ENCODE measurements at places on chromosomes 6 and 20.

DNA sequence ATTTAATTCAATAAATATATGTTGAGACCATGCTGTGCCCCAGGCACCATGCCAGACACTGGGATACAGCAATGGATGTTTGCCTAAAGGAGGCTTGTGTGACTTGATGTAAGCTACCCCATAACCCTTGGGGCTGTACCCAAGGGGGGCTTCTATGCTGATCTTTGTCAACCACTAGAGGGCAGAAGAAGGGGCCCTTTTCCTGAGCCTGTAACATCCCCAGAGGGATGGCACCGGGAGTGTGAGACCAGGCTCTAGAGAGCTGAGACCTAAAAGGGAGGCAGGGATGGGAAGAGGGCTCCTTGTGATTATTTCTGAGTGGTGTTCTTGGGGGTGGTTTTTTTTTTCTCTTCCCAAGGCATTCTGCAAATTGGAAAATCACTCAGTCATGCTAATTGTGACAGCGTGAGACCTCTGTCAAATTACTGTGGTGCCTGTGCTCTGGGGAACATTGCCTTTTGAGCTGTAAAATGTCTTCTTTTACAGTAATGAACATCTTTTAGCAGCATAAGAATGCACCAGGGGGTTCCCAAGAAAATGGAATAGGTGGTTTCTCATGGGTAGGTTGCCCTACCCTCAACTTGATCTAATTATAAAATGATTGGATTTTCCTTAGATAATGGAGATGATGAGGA is 138.7 kb upstream of the SLC24A3 start:
- no peak for DNase-seq

GRCh38 chr6:119002069-119002468 is 67.1 kb upstream of the MCM9 start:
- DNase-seq = no peak

DNA sequence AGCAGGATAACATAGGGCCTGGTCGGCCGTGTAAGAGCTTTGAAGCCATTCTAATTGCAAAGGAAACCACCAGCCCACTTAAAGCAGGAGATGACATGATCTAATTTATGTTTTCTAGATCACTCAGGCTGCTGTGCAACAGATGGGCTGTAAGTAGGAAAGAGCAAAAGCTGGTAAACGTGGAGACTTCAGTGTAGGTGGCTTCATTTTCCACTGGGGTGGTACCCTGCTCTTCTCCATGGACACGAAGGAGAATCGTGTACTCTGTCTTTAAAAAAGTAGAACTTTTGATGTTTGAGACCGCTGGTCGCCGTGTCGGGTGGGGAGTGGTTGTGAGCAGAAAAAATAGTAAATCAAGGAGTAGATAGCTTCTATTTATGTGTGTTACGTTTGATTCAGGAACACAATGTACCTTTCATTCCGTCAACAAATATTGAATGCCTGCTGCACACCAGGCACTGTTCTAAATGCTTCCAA is 6.4 kb downstream of the CASS4 start:
- no peak for DNase-seq

- no peak for DNase-seq
Observed at GRCh38 chr20:5065166-5065878, 54.4 kb downstream of the PCNA start.

DNA sequence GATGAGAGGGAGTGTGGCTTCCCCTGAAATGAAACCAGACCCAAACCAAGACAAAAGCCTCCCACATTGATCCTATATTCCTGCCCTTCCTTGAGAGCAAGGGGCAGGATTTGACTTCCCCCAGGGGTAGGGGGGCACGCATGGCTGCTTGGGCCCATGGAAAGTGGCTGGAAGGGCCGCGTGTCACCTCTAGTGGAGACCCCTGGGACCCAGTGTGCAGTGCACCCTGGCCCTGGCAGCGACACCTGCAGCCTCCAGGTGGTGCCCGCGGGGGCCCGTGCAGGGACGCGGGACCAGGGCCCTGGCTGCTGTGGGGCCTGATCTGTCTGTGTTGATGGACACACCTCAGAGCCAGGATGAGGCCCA is 18.0 kb upstream of the SLCO4A1 start:
- no peak for DNase-seq

DNA sequence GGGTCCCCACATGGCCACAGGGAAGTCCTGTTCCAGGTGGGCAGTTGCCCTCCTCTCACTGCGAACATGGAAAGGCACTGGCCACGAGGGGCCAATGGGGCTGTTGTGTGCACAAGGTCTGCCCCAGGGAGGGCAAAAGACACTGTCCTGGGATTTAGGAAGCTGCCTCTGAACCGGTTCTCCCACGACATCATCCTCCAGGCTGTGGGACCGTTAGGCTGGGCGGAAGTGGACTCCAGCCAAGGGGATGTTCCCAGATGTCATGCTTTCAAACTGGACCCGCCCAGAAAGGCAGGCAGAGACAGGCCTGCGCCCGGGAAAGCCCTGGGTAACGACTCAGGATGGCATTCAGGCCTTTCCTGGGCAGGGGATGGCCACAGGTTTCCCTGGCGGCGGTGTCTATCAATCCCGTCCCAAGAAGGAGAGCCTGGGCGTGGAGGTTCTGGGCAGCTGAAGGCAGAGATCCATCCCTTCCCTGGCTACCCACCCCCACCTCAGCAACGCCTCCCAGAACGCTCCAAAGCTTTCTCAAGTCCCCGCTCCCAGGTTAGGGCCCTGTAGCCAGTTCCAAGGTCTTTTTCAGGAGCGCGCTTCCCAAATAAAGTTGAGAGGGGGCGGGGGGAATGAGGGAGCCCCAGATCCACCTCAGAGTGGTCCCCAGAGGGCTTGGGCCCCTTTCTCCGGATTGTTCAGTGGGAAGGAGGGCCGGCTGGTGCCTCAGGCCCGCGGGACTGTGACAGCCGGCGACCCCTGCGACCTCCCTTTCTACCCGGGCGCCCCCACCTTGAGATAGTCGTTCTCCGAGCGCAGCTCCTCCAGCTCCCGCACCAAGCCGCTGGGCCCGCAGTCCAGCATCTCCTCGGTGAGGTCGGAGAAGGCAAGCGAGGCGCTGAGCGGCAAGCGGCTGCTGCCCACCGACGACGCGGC is 13.8 kb upstream of the TLDC2 start:
- no peak for DNase-seq

- no peak for DNase-seq
Observed at GRCh38 chr6:76026101-76026500, 46.4 kb downstream of the IMPG1 start.

GRCh38 chr6:3429211-3429610 is 27.6 kb downstream of the SLC22A23 start:
- DNase-seq = no peak

DNA sequence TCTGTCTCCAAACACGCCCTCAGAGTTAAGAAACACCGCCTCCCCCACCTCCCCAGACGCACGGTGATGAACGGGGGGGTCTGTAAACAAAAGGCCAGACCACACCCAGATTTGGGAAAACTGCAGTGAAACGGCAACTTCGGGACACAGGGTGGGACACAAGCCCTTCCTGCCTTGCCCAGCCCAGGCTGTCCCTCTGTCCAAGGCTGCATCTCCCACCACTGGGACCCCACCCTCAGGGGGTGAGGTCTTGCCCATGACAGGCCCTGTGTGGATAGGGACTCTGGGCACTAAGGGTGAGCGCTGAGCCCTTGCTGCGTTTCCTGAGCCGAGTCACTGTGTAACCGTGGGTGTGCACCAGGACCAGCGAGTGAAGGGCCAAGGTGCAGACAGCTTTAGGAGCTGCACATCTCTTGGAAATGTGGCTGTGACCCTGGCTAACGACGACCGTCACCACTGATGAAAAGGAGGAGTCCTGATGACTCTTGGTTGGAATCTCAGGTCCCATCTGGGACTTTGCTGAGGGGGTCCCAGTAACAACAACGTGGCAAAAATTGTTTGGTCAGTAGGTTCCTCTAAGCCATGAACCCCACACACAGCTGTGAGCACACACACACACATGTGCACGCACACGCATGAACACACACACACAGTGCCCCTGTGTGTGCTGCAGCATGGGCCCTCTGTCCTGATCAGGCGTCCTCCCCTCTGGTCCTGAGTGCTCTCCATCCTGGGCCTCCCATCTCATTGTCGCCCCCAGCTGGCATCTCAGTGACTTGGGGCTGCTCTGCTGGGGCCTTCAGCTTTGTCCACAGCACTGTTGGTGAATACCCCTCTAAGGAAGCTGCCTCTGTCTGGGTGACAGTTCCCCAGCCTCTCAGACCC is 100.6 kb downstream of the RAMACL start:
- no peak for DNase-seq

DNA sequence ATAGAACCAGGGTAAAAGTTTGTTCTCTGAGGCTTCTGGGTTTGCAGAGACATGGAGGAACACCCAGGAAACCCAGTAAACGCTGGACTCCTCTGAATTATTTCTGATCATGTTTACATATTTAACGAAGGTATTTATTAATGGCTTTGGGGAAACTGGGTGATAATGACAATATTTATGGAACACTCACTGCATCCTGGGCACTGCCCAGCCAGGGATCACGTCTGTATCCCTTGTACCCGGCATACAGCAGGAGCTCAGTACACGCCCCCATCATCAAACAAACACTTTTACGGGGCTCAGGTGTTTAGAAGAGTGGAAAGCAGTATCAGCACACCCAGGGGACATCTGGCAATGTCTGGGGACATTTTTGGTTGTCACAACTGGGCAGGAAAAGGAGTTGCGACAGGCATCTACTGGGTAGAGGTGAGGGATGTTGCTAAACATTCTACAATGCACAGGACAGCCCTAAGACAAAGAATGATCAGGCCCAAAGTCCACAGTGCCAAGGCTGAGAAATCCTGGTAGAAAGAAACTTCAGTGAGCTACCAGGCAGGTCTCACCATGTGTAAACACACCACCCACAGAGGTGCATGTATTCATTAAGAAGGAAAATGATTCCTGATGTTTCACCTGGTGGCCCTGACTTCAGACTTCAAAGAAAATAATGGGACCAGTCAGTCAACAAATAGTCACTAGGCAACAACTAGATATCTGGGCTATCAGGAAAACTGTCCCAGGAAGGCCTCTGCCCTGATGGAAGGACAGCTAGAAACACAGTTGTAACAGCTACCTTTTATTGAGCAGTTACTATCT is 35.3 kb downstream of the ZMYND8 start:
- DNase-seq = no peak

GRCh38 chr20:24837781-24838450 is 111.2 kb upstream of the CST7 start:
- DNase-seq = peak; percentile 20

DNA sequence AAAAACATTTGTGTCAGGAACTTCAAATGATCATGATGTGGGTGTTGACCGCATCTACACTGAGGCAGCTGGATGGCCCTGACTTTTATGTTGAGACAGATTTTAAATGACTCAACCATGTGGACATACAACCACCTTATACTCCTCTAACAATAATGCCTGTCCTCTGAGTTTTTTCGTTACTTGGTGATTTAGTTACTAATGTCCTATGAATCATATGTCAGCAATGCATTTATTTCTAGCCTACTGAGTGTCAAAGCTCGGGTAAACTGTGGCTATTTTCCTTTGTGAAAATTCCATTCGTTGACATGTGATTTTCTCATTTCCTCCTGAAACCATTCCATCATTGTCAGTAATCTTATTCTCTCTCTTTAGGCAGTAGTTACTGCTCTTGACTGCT is 38.9 kb upstream of the NKX2-4 start:
- peak; percentile 68 for DNase-seq
